Hippocampal formation (tissue), 2 donors: ENCODE measurements at places on chromosomes 3 and 15.

DNA sequence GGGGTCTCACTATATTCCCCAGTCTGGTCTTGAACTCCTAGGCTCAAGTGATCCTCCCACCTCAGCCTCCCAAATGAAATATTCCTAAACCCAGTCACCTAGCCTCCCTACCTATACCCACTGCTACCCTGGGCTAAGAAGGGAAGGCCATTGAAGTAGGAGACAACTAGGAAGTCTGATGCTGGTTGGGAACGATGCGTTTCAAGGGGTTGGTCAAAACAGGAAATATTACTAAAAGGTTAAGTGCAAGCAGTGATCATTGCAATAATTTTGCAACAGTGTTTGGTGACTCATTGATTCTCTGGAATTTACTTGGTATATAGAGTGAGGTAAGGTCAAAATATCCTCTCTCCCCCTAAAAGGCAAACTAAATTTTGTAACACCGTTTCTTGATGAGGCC lies 4.6 kb upstream of the UQCRC1 start:
- DNase-seq: no peak

- DNase-seq: no peak
These were observed 153.7 kb downstream of the THRB start for GRCh38 chr3:24340966-24341365.

DNA sequence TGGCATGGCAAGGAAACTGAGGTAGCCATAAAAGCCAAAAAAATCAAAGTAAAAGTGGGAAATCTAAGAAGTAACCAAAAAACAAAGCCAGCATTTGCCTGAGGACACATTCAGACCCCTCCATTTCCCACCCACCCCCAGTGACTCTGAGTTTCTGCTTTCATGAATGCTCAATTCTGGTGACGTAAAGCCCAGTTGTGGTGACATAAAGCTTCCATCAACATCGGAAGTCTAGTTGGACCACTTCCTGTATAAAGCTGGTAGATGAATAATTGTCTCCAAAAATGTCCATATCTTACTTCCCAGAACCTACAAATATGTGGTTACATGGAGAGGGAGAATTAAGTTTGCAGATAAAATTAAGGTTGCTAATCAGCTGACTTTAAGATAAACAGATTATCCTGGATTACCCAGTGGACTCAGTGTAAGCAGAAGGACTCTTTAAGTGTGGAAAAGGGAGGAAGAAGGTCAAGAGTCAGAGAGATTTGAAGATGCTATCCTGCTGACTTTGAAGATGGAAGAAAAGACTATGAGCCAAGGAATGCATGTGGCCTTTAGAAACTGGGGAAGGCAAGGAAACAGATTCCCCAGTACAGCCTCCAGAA lies 62.0 kb upstream of the ST3GAL6 start:
- DNase-seq: no peak

GRCh38 chr3:42827023-42827422 lies 17.8 kb downstream of the ACKR2 start:
- DNase-seq: no peak

- DNase-seq: no peak
These were observed 117.1 kb downstream of the MECOM start for GRCh38 chr3:169546368-169546767.

DNA sequence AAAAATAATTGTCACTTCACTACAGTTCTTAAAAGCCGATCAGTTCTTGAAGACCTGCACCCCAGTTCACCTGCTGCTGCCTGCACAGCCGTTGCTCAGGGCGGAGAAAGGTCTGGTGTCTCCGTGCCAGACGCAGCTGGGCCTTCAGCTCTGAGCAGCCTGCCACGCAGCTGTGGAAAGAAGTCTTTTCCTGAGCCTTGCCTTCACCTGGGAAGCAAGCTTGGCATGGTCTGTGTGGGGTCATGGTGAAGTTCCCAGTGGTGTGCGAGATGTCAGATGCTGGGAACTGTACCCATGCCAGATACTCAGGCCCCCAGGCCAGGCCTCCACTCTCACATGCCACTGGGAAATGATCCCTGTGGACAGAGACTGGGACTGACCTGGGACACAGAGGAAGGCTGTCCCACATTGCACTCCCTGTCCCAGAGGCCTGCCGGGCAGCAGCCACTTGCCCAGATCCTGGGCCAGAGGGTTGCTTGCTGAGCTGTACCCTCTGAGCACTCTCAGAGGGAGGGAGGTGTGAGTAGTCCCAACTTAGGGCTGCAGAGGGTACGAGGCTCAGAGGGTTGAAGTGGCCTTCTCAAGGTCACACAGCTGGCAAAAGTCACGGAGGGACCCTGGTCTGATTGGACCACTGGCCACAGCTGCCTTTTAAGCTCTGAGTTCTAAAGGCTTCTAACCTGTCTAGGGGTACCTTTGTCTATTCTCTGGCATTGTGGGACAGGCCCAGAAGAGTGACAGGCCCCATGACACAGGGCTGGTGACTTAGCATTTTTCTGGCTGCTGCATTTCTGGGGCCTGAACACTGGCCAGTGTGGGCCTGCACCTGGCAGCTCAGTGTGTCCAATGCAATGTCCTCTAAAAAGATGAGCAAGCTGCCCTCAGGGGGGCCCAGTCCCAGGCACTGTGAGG lies 55.4 kb downstream of the KLF13 start:
- DNase-seq: no peak
